Left colon (tissue), 2 donors: ENCODE measurements at places on chromosomes 16 and 17. TPM values are rescaled to one million over a fixed set of nuclear protein-coding genes. Genes with fewer than 3 reads are reported as not detected.

GRCh38 chr16:52372313-52372712, 174.6 kb downstream of the TOX3 start:
- no peak for DNase-seq

DNA sequence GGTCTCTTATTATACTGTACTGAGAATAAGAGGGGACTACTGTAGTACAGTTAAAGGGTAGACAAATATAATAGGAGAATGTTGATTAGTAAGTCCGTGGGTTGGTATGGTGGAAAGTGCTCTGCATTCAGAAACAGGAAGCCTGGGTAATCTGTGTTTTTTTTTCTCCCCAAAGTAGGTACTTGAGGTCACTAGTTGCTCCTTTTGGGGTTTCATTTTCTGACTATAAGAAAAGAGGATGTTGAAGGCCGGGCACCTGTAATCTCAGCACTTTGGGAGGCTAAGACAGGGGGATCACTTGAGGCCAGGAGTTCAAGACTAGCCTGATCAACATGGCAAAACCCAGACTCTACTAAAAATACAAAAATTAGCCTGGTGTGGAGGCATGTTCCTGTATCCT, 42.0 kb upstream of the MMD start:
- DNase-seq = no peak

- no peak for DNase-seq
These were observed 1.3 kb downstream of the CCDC102A start for GRCh38 chr16:57534881-57535658.

DNA sequence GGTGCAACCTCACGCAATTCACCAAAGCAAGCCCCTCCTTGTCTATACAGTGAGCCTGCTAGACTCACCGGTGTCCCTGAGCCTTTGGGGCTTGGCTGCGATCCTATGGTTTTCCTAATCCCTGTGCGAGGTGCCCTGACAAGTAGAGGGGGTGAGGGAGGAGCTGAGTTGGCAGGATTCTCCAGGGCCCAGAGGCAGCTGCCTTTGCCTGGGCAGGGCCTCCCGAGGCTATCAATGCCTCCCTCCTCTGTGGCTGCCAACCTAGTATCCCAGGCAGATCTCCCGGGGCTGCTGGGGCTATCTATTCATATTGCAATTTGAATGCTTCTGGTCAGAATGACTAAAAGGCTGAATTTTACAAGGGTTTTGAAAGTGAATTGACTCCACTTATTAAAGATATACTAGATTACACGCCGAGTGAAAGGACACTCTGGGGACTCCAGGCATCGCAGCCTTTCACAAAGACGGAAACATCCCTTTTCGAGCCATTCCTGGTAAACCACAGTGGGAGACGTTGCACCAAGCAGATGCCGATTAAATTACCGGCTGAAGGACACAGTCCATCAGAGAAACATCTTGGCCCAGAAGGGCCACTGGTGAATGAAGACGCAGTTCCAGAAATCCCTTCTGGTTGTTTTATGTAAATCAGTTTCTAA, 11.3 kb upstream of the PITPNM3 start:
- no peak for DNase-seq

- no peak for DNase-seq
These were observed 69.9 kb downstream of the GSG1L start for GRCh38 chr16:27993587-27993986.

DNA sequence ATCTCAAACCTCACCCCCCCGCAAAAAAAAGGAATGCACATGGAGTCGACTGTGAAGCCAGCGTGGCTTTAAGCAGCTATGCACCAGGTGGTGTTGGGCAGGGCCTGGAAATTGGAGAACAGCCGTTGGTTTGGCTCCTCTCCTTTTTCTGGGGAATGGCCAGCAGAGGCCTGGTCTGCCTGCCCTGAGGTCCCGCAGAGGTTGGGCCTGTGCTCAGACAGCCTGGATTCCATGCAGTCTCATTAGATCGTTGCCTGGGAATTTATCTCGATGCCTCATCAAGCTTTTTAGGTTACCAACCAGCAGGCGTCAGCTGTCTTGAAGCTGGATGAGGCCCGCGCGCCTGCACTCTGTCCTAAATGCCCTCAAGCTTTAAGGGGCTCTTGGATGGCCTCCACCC, 9.8 kb downstream of the SLC12A3 start:
- DNase-seq = no peak

DNA sequence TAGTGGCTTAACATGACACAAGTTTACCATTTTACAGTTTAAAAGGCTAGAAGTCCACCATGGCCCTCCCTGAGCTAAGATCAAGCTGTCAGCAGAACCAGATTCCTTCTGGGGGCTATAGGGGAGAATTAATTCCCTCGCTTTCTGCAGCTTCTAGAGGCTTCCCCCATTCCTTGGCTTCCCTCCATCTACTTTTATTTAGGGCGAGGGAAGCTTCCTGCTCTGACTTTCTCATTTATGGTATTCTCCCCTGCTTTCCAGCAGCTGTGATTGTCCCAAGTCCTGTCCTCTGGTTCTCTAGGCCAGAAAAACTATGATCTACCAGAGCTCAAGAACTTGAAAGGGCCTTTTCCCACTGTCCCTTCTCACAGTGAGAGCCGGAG, 4.3 kb downstream of the CETP start:
- DNase-seq = no peak

DNA sequence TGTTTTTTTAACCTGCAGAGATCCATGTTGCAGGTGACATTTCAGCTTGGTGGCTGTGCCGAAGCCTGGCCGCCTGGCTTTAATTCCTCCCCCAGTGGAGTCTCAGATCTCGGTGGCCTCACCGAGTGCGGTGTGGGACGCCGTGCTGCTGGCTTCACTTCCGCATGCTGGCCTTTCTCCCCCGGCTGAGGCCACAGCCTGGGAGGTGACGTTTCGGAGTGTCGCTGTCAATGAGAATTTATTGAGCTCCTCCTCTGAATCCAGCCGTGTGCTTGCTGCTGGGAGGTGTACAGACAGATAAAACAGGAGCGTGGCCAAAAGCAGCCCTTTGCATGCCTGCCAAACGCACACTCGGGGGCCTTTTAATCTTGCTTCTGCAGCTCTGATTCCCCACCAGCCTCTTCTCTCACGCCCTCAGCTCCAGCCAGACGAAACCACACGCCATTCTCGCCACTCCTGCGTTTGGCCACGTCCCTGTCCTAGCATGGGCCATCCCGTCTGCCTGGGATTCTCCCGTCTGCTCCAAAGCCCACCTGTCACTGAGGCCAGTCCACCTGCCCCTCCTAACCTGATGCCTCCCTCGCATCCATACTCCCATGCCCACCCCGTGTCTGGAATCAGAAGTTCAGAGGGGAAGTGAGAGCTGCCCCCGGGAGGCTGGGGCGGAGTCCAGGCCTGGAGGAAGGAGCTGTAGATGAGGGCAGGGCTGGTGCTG, 3.6 kb downstream of the GSE1 start:
- peak; percentile 55 for DNase-seq

GRCh38 chr17:6257336-6257735, 177.6 kb downstream of the AIPL1 start:
- DNase-seq = no peak

GRCh38 chr16:25176136-25176535, 40.6 kb upstream of the AQP8 start:
- DNase-seq = no peak

GRCh38 chr17:9648521-9649110, 3.3 kb downstream of the USP43 start:
- no peak for DNase-seq

- no peak for DNase-seq
These were observed 440.9 kb upstream of the MAF start for GRCh38 chr16:80041410-80041809.

- no peak for DNase-seq
These were observed 9.5 kb downstream of the IGSF6 start for GRCh38 chr16:21642861-21643260.

- DNase-seq = no peak
These were observed 10.2 kb upstream of the CBX8 start for GRCh38 chr17:79806863-79807720.

DNA sequence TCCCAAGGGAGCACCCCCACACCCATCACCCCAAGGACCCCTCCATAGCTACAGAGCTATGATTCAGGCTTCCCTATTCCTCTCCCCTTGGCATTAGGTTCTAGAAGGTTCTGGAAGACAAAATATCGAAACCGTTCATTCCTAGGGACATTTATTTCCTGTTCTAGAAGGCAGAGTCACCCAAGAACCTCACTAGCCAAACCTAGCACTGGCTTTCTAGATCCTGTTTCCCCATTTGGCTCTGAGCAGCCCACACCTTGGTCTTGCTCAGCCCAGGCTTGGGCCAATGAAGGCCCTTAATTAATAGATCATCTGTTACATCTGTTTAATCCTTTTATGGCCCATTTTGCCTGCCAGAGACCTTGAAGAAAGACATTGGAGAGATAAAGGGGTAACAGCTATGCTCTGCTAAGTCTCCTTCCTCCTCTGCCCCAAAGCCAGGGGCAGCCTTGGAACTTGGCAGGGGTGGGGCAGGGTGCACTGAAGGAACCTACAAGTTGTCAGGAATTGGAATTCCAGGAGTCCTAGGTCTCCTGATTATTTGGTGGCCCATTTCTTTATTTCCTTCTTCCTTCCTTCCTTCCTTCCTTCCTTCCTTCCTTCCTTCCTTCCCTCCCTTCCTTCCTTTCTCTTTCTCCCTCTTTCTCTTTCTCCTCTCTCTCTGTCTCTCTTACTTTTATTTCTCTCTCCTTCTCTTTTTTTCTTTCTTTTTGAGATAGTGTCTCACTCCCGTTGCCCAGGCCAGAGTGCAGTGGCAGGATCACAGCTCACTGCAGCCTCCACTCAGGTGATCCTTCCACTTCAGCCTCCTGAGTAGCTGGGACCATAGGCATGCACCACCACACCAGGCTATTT, 8.7 kb upstream of the FZD2 start:
- no peak for DNase-seq

DNA sequence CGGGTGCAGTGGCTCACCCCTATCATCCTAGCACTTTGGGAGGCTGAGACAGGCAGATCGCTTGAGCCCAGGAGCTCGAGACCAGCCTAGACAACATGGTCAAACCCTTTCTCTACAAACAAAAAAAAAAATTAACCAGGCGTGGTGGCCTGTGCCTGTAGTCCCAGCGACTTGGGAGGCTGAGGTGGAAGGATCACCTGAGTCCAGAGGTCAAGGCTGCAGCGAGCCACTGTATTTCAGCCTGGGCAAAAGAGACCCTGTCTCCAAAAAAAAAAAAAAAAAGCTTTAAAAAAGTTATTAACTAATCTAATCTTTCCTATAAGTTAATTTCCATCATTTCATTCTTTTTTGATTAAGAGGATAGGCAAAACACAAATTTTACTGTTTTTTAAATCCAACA, 2.5 kb downstream of the NCOR1 start:
- DNase-seq = no peak

DNA sequence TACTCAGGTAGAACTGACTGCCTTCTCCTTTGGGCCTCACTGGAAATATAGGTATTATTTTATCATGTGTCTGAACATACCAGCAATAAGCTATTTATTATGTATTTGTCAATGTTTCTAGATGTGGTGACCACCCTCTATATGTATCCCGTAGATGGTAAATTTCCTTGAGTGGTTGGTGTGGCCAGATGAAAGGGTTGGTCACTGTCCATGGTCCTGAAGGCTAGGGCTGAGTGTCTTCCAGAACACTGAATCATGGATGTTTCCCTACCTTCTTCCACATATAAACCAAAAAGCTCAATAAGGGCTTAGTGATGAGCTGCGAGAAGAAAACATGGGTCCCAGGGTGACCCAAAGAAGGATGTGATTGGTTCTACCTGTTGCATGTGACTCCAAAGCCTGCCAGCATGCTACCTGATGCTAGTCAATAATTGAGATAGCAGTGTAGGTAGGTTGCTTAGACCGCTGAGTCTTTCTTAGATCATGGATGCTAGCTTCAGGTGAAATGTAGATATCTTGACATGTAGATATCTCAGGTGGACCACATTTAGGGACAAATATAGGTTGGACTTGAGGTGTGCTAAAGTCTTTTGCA, 150.3 kb downstream of the ASIC2 start:
- DNase-seq = no peak

DNA sequence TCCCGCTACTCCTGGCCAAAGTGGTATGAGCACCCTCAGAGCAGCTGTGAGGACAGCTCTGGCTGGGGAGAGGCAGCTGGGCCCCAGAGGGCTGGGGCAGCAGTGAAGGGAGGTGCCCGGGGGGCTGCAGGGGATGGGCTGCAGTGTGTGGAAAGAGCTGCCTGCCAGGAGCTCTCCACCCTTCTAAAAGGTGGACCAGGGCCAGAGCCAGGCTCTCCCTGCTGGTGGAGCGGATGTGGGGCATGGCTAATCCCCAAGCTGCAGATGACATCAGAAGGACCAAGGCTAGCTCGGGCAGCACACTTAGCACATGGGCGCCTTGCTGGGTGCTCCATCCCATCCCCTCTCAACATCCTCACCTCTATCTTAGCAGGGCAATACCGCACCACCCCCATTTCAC, 103.1 kb downstream of the SDK2 start:
- no peak for DNase-seq

DNA sequence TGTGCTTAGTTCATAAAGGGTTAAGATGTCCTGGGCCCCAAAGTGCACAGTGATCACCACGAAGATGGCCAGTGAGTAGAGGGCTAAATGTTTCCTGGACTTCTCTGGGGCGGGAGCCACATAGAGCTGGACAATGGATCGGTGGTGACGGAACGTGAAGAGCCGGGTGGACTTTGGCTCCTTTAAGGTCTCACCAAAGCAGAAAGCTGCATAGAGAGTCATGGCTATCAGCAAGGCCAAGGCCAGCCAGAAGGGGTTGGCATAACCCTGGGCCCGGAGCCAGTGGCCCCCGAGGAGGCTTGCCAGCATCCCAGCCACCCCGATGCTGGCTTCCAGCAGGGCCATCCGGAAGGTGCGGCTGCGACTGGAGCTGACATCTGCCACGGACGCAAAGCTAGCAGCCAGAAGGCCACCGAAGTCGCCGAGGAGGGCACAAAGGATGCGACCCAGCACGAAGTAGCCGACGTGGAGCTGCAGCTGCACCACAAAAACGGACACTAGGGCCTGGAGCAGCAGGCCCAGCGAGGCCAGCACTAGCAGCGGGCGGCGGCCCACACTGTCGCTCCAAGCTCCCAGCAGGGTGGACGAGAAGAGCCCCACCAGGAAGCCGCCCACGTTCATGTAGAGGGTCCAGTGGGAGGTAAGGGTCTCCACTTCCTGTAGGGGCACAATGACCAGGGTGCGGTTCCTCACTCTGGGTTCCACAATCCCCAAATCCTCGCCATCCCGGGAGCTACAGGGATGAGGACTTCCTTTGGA, 1.0 kb downstream of the SLC46A1 start:
- peak; percentile 28 for DNase-seq

- DNase-seq = peak; percentile 26
These were observed 33.1 kb upstream of the CRISPLD2 start for GRCh38 chr16:84786605-84787262.

GRCh38 chr17:47718634-47719405, 14.2 kb upstream of the TBX21 start:
- DNase-seq = no peak

CD300E gene
- not detected for total RNA-seq

VPS9D1 gene
- 23.2 TPM for total RNA-seq

POLR2A gene
- 83.8 TPM for total RNA-seq

KRT16 gene
- not detected for total RNA-seq

FTSJ3 gene
- total RNA-seq = 28.4 TPM

FBXL20 gene
- 11.4 TPM for total RNA-seq

MMP15 gene
- total RNA-seq = 113 TPM

OTOA gene
- total RNA-seq = not detected

KRTAP9-8 gene
- not detected for total RNA-seq
